Stimulated activated CD4-positive, alpha-beta T cell treated with anti-CD3 and anti-CD28 coated beads, Interleukin-1b, Interleukin-23, amount 100 ng/mL, for 4 hours (primary cell): ENCODE measurements at places on chromosomes 2 and 18.

DNA sequence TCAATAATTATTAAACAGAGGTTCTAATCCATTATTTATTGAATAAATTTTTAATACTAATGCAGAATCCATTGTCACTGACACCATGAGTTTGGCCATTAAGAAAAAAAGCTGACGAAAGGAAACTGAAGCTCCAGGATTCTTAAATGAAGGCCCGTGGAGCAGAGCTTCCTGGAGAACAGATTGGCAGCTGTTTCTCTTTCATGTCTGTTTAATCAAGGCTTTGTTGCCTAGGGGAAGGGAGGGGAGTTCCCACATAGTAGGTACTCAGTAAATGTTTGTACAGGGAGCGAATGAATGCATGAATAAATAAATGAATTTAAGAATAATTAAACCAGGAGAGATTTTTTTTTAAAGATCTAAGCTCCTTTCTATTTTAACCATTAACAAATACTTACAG lies 315.1 kb upstream of the KLHL29 start:
- DNase-seq, result no peak

DNA sequence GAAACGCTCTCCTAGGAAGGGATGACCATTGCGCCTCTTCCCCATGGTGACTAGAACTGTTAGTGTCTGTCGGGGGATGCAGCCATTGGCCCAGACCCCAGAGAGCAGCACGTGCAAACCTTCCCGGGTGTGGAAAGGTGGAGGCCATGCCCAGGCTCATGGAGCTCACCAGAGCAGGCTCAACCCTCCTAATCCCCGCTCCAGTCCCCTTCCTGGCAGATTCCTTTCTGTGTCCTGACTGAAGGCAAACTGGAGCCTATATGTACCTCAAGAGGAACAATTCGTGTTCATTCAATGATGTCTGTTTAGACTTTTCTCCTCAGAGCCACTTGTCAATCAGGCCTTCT lies 94.4 kb downstream of the RHOB start:
- DNase-seq, result no peak

DNA sequence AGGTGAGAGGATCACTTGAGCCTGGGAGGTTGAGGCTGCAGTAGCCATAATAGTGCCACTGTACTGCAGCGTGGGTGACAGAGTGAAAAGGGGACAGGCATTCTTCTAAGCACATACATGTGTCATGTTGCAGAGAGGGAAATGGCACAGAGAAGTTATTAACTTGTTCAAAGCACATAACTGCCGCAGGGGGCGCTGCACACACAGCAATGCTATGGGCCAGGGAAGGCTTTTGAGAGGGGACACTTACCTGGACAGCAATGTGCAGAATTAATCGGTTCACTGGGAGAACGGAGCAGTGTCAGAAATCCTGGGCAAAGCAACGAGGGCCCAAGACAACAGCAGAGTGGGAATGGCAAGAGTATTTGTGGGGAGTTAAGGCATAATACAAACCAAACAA lies 2.4 kb downstream of the SCYGR8 start:
- no peak for DNase-seq

- no peak for DNase-seq
These were observed 135.1 kb upstream of the SMAD2 start for GRCh38 chr18:48065601-48065995.

- DNase-seq, result no peak
These were observed 11.9 kb downstream of the TNS1 start for GRCh38 chr2:217990791-217991465.

GRCh38 chr2:239561446-239562001 lies 160.7 kb upstream of the HDAC4 start:
- DNase-seq, result no peak

DNA sequence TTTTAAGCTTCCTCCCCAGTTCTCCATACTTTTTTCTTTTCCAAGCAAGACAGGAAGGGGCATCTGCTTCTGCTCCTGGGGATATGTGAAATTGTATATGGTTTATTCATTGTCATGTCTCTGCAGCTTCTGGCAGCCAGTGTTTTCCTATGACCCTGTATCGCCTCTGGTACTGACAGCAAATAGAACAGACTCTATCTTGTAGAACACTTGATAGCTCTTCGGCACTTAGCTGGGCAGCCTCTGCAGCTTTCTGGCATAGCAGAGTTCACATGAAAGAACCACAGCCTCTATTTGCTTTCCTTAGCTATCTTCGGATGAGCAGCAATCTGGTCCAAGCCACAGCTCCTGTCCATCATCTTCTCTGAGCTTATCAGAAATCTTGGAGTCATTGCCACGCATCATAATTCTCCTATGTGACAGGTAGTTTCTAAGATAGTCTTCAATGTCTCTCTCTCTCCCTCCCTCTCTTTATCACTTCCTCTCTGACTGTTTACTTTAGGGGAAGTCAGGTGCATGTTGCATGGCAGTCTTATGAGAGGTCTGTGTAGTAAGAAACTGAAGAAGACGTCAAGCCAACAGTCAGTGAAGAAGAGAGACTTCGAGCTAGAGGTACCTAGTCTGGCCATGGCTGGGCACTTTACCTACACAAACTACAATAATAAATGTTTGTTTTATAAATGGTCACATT lies 627.7 kb upstream of the CDH2 start:
- no peak for DNase-seq

- no peak for DNase-seq
These were observed 668.5 kb downstream of the TSN start for GRCh38 chr2:122423934-122424333.

DNA sequence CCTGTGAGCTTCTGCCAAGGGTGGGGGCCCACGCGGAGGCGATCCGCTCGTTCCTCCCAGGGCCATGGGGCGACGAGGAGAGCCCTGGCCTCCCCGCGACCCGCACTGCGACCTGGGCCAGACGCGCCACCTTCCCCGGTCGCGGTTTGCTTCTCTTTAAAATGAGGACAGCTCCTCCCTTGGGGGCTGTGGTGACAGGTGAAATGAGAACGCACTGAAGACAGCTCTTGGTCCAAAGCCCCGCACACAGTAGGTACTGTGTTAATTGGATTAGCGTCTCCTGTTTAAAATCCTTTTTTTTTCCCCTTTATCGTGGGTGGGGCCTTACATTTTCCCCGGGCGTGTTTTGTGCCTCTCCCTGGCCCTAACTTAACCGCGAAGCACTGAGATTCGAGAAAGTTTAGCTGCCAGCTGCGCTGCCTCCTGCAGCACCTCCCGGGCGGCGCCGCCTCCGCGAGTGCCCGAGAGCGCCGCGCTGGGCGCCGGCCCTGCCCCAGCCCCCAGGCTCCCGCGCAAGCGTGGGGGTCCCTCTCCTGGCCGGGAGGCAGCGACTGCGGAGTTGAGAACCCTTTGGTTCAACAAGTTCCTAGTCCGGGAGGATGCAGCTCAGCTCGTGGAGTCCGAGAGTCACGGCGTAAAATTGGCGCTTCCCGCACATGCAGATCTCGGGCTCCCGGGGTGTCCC lies 1.1 kb downstream of the HPCAL1 start:
- DNase-seq, result peak; percentile 44

DNA sequence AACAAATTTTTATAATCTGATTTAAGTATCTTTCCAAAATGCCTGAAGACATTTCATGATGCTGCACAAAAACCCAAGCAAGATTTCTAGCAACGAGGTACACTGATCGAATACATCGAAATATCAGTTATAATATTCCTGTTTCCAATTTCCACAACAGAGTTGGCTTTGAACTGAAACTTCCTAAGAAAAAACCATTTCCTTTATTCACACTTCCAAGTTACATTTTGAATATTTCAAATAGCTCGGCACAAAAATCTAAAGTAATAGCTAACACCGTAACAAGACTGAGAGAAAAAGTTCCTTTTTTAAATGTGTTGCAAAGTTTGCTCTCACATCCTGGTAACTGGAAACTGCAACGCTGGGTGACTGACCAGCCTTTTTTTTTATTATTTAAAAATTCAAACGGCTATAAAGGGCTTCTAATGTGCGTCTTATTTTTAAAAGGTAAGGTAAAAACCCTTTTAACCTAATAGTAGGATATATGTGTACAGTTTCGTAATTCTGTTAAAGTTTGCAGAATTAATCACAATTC lies 1.7 kb downstream of the HNRNPLL start:
- DNase-seq, result no peak

DNA sequence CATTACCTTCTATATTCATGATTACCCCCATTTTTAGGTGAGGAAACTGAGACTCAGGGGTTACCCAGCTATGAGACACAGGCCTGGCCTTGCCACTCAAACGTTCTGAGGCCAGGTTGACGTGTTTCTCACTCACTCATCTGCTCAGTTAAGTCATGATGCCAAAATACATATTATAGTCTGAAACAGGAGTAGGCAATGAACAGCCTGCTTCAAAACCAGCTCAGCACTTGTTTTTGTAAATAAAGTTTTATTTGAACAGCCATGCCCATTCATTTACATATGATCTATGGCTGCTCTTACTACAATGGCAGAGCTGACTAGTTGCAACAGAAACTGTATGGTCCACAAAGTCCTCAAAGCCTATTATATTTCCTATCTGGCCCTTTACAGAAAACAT lies 74.1 kb upstream of the SMAD2 start:
- DNase-seq, result no peak

GRCh38 chr2:181459621-181460021 lies 2.4 kb downstream of the ITGA4 start:
- no peak for DNase-seq

DNA sequence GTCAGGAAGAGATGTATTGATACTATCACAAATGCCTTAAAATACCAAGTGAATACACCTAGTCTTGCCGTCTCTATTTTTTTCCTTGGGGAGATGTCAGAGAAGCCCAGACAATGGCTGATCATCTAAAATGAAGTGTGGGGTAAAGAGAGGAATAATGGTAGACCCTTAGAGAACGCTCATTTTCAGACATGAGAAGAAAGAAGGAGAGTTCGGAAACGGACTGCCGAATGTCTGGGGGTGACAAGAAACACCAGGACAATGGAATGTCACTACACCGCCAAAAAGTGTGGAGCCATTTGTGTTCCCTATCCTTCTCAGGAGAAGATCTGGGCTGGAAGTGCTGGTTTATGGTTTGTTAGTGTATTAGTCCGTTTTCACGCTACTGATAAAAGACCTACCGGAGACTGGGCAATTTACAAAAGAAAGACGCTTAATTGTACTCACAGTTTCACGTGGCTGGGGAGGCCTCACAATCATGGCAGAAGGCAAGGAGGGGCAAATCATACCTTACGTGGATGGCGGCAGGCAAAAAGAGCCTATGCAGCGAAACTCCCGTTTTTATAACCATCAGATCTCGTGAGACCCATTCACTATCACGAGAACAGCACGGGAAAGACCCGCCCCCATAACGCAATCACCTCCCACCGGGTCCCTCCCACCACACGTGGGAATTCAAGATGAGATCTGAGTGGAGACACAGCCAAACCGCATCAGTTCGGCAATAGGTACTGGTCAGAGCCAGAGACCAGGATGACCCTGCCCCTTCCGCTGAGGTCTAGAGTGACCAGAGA lies 743.7 kb downstream of the GALR1 start:
- DNase-seq, result no peak

DNA sequence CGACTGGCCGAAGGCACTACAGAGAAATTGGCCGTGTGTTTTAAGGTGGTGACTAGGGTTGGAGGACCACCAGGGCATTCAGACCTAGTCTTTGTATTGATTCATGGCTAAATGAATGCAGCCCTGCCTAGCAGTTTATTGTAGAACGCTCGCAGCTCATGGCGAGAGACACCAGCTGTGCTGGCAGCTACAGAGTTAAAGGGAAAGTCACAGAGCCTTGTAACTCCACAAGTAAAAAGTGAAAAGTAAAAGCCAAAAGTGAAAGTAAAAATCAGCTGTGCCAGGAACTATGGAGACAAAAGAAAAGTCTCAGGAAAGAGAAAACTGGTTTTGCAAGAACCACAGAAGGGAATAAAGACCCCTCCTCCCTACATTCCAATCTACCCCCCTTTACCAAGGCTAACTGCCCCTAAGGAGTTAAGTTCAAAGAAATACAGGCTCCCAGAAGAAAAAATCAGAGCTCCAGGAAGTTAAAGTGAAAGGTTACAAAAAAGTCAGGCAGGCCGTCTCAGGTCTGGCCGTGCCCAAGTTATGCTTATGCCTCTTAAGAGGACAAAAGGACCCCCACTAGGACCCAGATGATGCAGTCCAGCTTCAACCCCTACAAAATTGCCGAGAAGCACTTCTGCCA lies 46.4 kb upstream of the SELENOI start:
- DNase-seq, result peak; percentile 4

DNA sequence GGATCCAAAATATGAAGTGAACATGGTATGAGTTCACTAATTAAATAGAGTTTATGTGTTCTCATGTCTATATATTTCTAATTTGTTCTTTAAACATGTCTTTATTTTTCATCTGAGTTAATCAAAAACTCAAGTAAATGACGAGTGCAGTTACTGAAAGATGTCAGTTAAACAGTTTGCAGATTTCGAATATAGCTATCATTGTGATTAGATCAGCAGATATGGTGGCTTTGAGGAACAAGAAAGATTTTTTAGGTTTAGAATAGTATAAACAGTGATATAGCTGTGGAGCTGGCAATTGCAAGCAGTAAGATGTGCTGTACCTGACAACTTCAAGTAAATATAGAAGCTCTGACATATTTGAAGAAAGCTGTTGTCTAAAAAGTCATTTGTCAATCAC lies 49.7 kb downstream of the TANK start:
- DNase-seq, result no peak

GRCh38 chr2:30194421-30194820 lies 36.9 kb upstream of the LBH start:
- no peak for DNase-seq

DNA sequence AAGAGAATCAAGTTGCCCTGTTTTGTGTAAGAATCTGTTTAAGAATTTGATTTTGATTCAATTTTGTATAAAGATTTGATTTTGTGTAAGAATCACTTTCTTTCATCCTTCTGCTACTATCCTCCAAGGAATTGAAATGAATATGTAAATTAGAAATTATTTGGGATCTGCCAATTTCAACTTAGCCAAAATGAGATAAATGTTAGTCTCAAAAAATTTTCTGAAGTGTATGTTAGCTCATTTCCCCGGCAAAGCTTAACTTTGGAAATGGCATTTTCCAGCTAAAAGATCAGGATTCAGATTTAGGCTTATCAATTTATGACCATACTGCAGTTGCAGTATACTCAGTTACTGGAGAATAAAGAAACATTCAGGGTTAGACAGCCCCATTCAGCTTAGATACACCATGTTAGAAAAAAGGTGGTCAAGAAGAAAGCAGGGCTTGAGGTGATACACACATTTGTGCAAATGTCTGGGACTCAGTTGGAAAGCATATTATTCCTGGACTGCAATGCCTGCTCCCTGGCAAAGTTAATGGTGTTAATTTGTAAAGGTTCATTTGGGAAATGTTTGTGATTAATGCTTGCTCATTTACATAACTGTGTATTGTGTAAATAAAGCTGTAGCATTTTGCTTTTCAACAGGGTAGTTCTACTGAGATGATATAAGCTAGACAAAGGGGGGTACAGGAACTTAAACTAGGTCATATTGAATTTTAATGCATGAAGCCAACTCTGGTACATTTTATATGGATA lies 247.8 kb upstream of the SESTD1 start:
- no peak for DNase-seq

GRCh38 chr2:189583227-189584198 lies 2.9 kb upstream of the SLC40A1 start:
- no peak for DNase-seq

- DNase-seq, result no peak
These were observed 28.4 kb upstream of the IL36G start for GRCh38 chr2:112949456-112949855.

GRCh38 chr2:182890305-182890704 lies 23.9 kb upstream of the FRZB start:
- DNase-seq, result no peak
